ENCODE measurements at places on chromosomes 2 and 18.
A peak's percentile ranks its signal among the peaks of the same experiment; 100 is the strongest.

- DNase-seq: no peak
Measured at GRCh38 chr2:102435741-102436140, 12.8 kb downstream of the IL18RAP start.

- DNase-seq: peak; percentile 82
Measured at GRCh38 chr2:27723372-27724144, 48.0 kb upstream of the MRPL33 start.

- DNase-seq: no peak
Measured at GRCh38 chr2:140063356-140063755, 1283.2 kb upstream of the NXPH2 start.

DNA sequence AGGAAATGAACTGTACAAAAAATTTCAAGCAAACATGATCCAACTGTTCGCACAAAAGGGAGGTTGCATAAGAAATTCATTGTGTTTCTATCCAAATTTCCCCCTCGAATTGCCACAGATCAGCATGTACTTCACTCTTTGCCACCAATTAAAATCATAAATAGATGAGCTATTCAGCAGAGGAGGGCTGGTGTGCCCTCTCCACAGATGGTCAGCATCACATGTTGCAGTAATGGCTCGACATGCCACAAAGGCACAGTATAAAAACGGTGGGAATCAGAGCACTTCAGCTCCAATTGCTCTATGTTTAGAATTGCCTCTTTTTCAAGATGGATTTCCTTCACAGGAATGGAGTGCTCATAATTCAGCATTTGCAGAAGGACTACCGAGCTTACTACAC lies at the start of gene G6PC2:
G6PC2 (plus strand) TSS at position 289 of the 400 bp plus-strand sequence; CDS start at position 330, 41 bp downstream.
- DNase-seq: no peak

GRCh38 chr2:231929961-231930592 lies 3.9 kb upstream of the NPPC start:
- DNase-seq: peak; percentile 34

DNA sequence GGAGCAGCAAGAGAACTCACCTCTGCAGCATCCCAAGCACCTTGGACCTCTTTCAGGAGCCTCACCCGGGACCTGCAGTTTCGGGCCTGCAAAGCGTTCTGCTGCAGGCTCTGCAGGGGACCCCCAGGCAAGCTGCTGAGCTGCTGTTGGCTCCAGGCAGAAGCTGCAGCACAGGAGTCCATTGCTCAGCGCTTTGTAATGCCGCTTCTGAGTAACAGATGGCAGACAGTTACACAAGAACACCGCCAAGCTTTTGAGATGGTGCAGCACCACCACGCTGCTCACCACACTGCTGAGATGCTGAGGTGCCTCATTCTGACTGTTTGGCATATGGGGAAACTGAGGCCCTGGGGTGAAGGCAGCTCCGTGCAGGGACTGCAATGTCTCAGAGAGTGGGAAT lies 1.9 kb upstream of the GALNT14 start:
- no peak for DNase-seq

DNA sequence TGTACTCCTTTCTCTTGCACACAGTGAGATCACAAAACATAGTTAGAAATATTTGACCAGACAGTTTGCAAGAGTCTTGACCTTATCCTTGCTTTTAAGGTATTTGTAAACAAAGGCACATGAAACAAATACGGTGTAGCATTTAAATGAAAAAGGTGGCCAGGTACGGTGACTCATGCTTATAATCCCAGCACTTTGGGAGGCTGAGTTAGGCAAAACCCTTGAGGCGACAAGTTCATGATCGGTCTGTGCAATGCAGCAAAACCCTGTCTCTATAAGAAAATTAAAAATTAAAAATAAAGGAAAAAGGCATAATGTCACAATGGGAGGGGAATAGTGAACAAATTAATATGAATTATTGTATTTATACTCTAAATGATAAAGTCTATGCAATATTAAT lies 109.5 kb upstream of the PIK3C3 start:
- DNase-seq: no peak

DNA sequence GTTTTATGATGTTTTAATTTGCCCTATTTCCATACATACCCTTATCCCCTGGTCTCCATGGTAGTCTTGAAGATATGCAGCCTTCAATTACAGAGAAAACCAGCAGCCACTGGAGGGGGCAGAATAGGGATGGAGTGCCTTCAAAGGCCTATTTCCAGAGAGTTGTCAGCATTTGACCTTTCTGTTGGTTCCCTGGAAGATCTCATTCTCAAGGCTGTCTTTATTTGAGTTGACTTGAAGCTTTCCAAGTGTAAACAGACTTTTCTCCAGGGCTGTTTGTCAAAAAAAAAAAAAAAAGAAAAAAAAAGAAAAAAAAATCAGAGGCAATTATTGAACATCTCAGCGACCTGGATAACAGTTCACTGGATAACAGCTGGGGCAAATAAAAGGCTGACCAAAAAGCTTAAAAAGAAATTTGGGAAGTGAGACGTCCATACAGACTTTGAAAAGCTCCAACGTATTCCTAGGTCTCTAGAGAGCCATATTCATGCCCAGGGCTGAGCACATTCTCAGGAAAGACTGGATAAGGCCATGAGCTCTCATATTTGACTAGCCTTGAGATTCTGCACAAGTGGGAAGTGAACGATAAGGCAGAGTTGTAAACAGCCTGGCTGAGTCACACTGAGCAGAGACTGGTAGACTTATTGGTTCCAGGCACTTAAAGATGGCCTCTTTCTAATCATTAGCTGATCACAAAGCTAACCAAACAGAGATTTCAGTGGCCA lies 126.6 kb downstream of the VAPA start:
- peak; percentile 37 for DNase-seq

- peak; percentile 36 for DNase-seq
Measured at GRCh38 chr2:30272761-30273573, 41.6 kb downstream of the LBH start.

GRCh38 chr2:42614838-42615237 lies 46.4 kb downstream of the MTA3 start:
- peak; percentile 11 for DNase-seq

DNA sequence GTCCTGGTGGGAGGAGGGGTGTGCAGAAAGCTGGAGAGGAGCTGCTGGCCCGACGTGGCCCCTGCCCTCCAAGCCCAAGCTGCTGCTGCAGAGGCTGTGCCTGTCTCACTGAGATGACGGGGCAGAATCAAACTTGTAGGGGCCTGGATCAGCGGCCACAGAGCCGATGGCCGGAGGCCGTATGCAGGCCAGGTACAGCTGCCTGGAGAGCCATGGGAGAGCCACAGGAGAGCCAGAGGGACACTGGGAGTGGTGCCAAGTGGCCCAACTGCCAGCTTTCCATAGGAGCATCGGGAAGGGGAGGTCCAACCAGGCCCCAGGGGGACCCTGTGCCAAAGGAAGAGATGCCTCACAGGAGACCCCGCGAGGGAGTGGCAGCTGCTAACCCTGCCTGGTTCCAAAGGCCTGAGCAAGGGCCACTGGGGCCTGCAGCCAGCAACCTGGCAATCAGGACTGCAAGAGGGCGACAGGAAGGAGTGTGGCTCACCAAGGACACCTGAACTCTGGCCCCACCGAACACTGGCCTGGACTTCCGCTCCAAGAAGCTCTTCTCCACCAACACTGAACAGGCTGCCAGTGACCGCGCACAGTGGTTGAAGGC lies 70.7 kb downstream of the HDAC4 start:
- DNase-seq: no peak

DNA sequence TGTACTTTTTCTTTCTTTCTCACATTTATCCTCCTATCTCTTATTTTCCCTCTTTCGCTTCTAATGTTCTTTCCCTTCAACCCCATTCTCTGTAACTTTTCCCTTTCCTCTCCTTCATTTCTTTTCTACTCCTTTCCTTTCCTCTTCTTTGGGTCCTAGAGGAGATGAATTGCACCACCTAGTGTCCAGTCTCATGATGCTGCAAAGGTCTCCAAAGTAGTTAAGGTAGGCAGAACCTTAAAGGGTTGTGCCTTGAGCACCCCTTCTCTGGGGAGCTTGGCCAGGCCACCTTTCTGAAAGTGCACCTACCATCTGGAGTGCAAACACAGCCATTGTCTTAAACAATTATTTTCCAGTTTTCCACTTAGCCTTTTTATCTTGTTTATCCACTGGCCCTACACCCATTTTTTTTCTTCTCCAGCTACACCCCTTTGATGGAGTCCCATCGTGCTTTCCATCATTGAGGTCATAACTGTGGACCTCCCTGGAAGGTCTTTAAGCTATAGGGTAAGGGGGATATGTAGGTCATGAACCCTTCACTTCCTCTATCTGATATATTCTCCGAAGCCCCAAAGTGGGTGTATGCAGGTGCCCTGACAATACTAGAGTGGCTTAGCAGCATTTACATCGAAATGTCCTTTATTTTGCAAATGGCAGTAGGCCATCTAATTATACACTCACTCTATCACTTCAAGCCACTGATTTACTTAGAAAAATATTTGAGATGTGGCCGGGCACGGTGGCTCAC lies 155.9 kb downstream of the ESCO1 start:
- DNase-seq: peak; percentile 77

GRCh38 chr2:202064171-202064880 lies 8.7 kb upstream of the KIAA2012 start:
- DNase-seq: peak; percentile 80

Measured in ELR (cell line).